ENCODE measurements at places on chromosomes 1 and 21.

- no peak for DNase-seq
These were observed 153.4 kb downstream of the KCNT2 start for GRCh38 chr1:196454792-196455191.

GRCh38 chr1:29554208-29554778, 318.0 kb downstream of the PTPRU start:
- no peak for DNase-seq

DNA sequence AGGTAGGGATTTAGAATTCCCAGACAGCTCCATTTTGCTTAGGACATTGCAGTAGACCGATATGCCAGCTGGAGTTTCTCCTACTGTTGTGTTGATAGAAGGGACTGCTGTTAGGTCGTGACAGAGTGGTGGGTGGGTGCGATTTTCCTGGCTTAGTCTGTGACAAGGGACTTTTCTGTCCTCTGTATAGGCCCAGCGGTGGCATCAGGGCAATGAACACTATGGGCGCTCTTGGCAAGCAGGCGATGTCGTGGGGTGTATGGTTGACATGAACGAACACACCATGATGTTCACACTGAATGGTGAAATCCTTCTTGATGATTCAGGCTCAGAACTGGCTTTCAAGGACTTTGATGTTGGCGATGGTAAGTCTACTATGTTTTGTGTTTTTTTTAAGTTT, 321.8 kb downstream of the ZP4 start:
- no peak for DNase-seq

- DNase-seq = no peak
These were observed 20.4 kb upstream of the SUMO3 start for GRCh38 chr21:44838039-44838895.

DNA sequence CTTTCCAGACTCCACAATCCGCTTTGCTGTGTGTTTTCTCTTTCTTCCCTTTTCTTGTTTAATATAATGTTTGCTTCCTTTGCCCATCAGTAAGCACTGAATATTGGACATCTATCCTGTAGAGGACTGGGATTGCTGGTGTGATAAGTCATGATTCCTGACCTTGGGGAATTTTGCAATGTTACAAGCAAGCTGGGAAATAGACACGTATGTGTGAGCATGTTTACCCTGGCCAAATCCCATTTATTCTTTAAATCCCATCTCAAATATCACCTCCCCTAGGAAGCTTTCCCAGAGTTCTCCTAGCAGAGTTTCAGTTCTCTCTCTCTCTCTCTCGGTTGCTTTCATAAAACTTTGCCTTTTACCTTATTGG, 155.3 kb downstream of the ROR1 start:
- no peak for DNase-seq

DNA sequence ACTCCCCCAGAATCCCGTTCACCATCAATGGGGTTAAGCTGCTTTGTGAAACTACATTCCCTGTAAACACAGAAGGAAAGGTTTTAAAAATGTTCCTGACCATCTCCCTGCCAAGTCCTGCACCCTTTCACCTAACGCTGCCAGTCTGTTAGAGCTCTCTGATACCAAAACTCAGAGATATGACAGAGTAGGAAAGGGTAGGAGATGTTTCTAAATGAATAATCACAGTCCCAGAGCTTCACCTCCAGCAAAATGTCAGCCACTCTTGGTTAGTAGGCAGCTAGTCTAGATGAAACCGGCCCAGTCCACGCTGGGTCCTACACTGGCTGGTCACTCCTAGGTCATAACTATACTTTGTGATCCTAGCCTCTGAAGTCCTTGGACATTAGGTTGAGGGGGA, 26.7 kb downstream of the SLAMF6 start:
- DNase-seq = no peak

DNA sequence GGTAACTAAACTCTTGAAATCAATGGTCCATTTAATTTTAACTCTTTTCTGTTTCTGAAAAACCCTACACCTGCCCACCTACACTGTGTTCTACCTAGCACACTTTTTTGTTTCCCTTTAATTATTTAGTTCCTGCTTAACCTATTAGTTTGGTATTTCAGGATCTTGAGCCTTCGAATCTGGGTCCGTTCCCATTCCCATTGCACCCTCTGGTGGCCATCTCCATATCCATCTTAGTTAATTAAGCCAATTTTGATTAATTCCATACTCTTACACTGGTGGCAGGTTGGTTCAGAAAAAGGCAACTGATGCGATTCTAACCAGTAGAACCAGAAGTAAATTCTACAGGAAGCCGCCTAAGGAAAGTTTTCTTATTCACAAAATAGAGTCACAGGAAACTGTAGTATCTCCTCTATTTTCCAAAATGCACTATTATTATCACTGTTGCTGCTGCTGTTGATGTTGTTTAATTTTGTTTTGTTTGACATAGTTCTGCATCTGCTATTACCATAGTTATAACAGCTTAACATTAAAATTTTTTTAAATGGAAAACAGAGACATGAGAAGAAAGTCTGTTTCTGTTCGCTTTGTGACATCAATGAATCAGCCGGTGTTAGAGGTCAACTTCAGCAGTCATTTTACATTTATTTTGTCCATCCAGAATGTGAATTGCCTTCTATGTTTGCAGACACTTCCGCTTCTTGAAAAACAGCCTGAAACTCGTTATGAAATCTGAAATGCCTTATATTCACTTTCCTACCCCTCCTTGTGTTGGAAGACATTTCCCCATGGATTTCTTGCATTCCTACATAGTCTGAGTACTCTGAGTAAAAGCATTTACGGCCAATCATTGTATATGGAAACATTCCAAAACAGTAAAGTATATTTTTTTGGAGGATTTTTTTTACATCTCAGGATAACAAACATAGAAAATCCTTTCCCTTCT, 115.5 kb upstream of the NCAM2 start:
- peak; percentile 17 for DNase-seq

- DNase-seq = no peak
These were observed 64.5 kb downstream of the PLPPR5 start for GRCh38 chr1:98940069-98940721.

DNA sequence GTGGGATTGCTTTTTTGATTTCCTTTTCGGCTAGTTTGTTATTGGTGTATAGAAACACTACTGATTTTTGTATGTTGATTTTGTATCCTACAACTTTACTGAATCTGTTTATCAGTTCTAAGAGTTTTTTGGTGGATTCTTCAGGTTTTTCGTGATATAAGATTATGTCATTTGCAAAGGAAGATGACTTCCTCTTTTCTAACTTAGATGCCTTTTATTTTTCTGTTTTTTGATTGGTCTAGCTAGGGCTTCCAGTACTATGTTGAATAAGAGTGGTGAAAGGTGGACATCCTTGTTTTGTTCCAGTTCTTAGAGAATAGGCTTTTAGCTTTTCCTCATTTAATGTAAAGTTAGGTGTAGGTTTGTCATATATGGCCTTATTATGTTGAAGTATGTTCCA, 13.1 kb upstream of the NHLH2 start:
- DNase-seq = no peak

- no peak for DNase-seq
These were observed 500 bp upstream of the DOCK7 start for GRCh38 chr1:62688687-62689085.

- no peak for DNase-seq
These were observed 23.7 kb downstream of the CAMK1G start for GRCh38 chr1:209607102-209607794.

DNA sequence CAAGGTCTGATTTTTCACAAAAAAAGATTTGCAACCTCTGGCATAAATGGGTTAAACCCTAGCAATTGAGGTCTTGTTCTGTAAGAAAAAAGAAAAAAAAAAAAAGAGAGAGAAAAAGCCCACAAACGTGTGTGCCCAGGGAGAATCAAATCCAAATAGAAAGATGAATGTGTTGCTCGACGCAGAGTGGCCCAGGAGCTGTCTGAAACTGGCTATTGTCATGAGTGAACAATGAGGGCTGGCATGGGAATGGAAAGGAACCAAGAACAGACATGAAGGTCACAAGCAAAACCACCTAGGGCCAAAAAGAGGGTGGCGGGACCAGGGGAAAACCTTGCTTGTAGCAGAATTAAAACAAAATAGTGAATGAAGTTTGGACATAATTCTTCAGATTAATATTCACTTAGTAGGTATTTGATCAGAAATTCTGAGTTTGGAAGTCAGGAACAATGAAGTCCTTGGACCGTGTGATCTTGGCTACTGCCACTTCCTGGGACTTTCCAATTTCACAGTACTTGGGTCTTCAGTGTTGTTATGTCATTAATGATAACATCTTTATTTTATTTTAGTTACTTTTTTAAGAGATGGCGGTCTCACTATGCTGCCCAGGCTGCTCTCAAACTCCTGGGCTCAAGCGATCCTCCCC, 3.1 kb downstream of the ENO1 start:
- no peak for DNase-seq

GRCh38 chr1:15146142-15146680, 7.3 kb upstream of the TMEM51 start:
- DNase-seq = no peak

GRCh38 chr1:201266774-201267173, 16.5 kb upstream of the PKP1 start:
- no peak for DNase-seq

- DNase-seq = no peak
These were observed 55.2 kb upstream of the PTGS2 start for GRCh38 chr1:186735463-186735862.

DNA sequence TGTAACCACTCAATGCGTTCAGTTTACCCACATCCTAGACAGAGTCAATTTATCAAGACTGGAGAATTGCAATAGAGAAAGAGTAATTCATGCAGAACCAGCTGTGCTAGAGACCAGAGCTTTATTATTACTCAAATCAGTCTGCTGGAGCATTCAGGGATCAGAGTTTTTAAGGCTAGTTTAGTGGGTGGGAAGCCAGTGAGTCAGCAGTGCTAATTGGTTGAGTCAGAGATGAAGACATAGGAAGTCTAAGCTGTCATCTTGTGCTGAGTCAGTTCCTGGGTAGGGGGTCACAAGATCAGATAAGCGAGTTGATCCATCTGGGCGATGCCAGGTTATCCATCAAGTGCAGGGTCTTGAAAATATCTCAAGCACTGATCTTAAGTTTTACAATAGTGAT, 499.6 kb downstream of the MRPL39 start:
- no peak for DNase-seq

DNA sequence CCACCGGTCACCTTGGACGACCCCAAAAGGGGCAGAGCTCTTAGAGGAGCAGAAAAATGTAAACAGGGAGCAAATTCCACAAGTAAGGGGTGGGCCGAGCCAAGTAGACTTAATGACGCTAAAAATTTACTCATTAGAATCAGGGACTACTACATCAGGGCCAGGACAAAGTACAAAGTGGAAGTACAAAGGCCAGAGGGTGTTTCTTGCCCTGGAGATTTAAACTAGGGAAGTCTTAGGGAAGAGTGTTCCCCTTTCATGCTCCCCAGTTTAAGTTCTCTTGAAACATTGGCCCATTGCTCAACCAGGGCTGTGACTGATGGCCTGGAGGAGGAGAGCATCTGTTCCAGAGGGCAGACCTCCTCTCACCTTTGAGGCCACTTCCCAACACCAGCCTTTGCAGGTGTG, 48.6 kb downstream of the BACH1 start:
- DNase-seq = no peak

- DNase-seq = no peak
These were observed 29.1 kb upstream of the SCCPDH start for GRCh38 chr1:246695136-246695535.

GRCh38 chr1:41773144-41773591, 145.6 kb downstream of the HIVEP3 start:
- no peak for DNase-seq

GRCh38 chr1:197017558-197018146, 40.3 kb downstream of the CFHR5 start:
- no peak for DNase-seq

- no peak for DNase-seq
These were observed 3.6 kb downstream of the GPR52 start for GRCh38 chr1:174451408-174451807.

- DNase-seq = no peak
These were observed 123.1 kb downstream of the APP start for GRCh38 chr21:26047279-26047967.

GRCh38 chr1:90074970-90075391, 80.1 kb downstream of the ZNF326 start:
- DNase-seq = no peak

- no peak for DNase-seq
These were observed 5.5 kb downstream of the INAVA start for GRCh38 chr1:200899954-200900867.

GRCh38 chr1:1058921-1059493, 15.1 kb downstream of the RNF223 start:
- DNase-seq = peak; percentile 18

GRCh38 chr21:18499761-18500376, 96.3 kb upstream of the TMPRSS15 start:
- DNase-seq = peak; percentile 9

- DNase-seq = no peak
These were observed 285.9 kb upstream of the C1orf87 start for GRCh38 chr1:60359431-60359830.
